ENCODE measurements at places on chromosomes 6 and 20. TPM values are rescaled to one million over a fixed set of nuclear protein-coding genes. Genes with fewer than 3 reads are reported as not detected.
A peak's percentile ranks its signal among the peaks of the same experiment; 100 is the strongest.

DNA sequence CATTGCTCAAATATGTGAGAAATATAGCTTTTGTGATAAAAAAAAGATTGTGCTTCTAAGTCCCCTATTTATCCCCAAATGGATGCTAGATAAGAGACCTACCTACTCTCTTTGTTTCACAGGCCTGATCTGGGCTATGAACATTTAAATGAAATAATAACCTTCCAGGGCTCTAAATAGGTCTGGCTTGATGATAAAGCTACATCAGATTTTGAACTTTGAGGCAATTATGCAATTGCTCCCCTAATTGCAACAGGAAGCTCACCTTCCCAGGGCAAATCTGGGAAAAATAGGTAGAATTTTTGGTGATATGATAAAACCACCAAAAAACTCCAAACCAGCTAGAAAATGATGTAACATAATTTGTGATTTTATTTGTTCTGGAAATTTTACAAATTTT is 624.5 kb downstream of the PKHD1 start:
- no peak for DNase-seq

GRCh38 chr6:107740496-107741190 is 83.5 kb downstream of the SCML4 start:
- peak; percentile 4 for DNase-seq

DNA sequence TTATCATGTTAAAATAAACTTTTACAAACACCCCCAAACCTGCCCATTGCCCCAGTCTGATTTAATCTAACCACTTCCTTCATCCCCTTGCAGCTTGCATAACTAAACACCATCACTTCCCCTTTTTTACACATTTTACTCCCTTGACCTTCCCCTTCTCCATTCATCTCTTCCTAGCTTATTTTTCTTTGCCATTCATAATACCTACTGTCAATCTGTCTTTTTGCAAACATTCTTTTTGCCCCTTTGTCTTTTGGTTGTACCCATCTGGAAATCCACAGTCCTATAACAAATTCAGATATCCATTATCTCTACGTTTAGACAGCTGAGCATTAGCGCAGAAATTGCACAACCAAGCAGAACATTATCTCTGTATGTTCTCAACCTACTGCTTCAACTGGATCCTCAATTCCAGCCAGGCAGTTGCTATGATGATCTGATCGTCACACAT is 51.2 kb downstream of the C6orf52 start:
- DNase-seq: no peak

DNA sequence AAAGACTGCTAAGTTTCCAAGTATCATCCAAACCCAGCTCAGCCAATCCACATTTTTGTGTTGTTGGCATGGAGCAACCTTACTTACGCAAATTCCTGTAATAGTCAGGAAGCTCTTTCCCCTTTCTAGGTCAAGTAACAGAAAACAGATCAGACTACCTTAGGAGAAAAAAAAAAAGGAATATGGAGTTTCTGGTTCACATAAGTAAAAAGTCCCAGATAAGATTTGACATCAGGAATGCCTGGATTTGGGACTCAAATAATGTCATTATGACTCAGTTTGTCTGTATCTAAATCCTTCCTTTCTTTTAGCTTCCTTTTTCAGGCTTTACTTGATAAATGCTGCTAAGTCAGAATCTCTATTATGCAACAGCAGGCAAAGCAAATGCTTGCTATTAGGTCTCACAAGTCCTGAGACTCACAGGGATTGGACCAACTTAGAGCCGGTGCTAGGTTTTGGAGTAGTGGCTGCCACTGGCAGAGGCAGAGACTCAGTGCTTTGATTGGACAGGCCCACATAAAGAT is 44.5 kb downstream of the NCOA7 start:
- DNase-seq: peak; percentile 99

DNA sequence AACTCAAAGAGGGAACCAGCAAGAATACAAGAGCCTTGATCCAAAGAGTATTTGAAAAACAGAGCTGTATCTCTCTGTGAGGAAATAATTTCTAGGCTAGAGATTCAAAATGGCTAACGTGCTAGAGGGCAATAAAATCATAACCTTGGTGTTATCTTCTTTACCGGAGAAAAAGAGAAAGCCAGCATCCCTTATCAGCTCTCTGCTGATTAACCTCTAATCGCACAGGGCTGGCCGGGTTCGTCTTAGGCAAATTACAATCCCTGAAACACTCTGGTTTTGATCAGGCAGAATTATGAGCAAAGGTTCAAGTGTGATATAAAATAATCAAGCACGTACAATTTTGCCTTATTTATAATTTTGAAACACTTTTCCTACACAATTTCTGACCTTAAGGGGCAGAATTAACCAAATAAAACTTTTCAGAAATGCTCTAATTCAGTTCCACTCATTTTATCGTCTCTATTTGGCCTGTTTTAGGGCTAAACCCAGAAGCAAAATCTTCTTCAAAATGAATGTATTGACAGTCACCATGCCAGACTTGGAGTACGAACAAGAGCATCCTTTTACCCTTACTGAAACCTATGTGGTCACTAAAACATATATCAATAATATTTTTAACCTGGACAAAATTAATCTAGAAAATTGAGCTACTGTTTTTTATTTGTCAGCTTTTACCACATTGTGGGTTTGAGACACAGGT is 13.7 kb downstream of the PSMB9 start:
- no peak for DNase-seq

The LGSN gene
- not detected for total RNA-seq

The GGTLC1 gene
- not detected for total RNA-seq

The TSBP1 gene
- not detected for total RNA-seq

The SCAF8 gene
- 47.6 TPM for total RNA-seq
